ENCODE measurements at places on chromosomes 1 and 21.

- peak; percentile 68 for DNase-seq
Observed at GRCh38 chr1:152869808-152870419, 8.2 kb upstream of the SMCP start.

- peak; percentile 57 for DNase-seq
Observed at GRCh38 chr21:41663805-41664788, 102.8 kb downstream of the RIPK4 start.

DNA sequence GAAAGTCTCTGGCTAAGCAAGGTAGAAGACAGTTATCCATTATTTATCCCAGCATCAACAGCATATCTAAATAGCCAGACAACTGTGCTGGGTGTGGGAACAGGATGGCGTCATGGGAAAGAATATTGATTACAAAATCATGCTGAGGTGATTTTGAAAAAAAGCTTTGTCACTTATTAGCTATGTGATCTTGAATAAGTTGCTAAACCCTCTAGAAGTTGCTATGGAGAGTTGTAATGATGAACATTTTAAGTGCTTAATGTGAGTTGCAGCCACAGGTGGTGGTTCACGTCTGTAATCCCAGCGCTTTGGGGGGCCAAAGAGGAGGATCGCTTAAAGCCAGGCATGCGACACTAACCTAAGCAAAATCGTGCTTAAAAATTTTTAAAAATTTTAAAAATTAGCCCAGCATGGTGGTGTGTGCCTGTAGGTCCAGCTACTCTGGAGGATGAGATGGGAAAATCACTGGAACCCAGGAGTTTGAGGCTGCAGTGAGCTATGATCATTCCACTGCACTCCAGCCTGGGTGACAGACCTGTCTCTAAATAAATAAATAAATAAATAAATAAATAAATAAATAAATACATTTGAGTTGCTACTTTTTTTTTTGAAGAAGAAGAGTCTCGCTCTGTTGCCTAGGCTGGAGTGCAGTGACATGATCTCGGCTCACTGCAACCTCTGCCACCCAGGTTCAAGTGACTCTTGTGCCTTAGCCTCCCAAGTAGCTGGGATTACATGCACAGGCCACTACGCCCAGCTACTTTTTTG, 33.6 kb downstream of the WNT2B start:
- peak; percentile 25 for DNase-seq

GRCh38 chr1:200867018-200867811, 5.6 kb upstream of the GPR25 start:
- DNase-seq: peak; percentile 17

DNA sequence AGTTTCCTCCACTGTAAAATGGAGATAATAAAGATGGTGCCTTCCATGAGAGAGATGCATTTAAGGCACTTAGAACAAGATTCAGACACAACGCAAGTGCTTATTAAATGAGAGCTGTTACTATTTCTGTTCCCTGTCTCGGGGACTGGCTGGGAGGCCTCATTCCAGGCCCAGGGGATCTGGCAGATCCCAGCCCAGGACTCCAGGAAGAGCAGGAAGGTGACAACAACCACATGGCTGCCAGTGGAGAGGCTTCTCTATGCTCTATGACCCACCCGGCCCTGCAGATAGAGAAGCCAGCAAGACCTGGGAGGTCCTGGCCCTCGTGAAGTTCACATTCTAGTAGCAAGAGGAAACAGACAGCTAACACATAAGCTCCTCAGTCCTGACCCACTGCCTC, 175.5 kb downstream of the ACTL8 start:
- DNase-seq: no peak

- no peak for DNase-seq
Observed at GRCh38 chr1:14980621-14981218, 172.8 kb upstream of the TMEM51 start.

GRCh38 chr1:25003457-25004190, 73.5 kb upstream of the RUNX3 start:
- peak; percentile 2 for DNase-seq

DNA sequence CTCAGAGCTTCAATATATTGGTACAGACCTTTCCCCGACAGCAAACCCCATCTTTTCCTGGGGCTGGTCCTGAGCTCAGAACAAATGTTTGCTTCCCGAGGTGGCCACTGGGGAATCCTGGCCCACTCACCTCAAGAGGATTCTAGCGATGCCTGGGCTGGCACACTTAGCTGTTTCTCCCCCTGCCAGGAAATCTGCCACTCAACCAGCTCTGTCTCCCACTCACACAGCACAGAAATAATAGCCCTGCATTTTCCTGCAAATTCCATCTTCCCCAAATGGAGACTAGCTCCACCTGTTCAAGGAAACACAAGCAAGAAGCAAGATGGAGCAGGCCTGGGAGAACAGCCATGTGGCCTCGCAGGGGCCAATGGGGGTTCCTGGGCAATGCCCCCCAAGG, 21.1 kb downstream of the KCNN3 start:
- no peak for DNase-seq

GRCh38 chr1:93814795-93815340, 64.1 kb downstream of the DNTTIP2 start:
- no peak for DNase-seq

DNA sequence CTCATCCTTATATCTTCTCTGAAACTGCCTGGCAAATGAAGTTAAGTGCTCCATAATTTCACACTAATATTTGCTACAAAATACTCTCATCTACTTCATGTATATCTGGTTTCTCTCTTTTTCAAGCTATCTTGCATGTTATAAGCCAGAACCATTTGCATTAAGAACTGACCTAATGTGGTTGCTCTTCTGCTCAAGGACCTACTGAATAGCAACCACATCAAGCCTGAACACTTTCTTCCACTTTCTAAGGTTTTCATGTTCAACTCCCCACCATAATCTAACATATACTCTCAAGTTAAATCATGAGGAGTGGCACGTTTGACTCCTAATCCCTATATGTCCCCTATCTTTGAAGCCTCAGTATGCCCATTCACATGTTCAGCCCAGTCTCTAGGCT, 27.2 kb downstream of the RGS1 start:
- DNase-seq: no peak

- peak; percentile 39 for DNase-seq
Observed at GRCh38 chr1:211885747-211886522, 55.4 kb upstream of the LPGAT1 start.

- peak; percentile 42 for DNase-seq
Observed at GRCh38 chr1:231279081-231279480, 38.1 kb downstream of the GNPAT start.

DNA sequence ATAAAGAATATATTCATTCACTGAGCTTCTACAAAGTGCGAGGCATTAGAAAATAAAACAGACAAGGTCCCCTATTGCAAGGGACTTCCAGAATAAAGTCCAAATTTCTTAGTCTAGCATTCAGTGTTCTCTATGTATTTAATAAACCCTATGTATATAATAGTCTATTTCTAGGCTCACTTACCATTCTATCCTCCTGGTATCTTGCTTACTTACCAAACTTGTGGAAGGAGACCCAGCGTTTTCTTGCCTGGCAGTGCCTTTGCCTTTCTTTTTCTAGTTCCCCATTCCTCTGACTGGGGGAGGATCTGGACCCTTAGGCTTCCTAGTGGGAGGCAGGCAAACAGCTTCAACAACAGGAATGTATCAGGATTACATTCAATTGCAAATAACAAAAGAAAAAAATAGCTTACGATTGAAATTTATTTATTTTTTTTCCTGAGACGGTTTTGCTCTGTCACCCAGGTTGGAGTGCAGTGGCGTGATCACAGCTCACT, 690 bp upstream of the RNF19B start:
- no peak for DNase-seq

- peak; percentile 98 for DNase-seq
Observed at GRCh38 chr1:206905295-206906164, 8.3 kb downstream of the IL24 start.

GRCh38 chr1:41021526-41022308, at the start of gene SLFNL1:
Gene SLFNL1 (minus strand): TSS chr1:41021725. CDS start chr1:41020660, 1,065 bp downstream.
- DNase-seq: no peak

DNA sequence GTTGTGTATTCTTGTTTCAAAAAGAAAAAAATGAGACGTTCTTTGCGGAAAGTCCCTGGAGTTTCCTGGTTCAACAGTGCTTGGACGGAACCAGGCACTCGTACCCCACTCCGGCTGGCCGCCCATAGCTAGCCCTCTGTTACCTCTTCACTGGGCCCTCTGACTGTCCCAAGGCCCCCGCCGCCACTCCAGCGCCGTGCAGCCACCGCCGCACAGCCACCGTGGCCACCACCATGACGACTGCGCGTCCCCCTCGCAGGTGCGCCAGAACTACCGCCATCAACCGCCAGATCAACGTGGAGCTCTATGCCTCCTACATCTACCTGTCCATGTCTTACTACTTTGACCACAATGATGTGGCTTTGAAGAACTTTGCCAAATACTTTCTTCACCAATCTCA, 9.6 kb downstream of the SNIP1 start:
- no peak for DNase-seq

GRCh38 chr1:209062863-209063262, 520.7 kb upstream of the CAMK1G start:
- DNase-seq: no peak

- no peak for DNase-seq
Observed at GRCh38 chr21:36909423-36909822, 57.0 kb downstream of the HLCS start.

DNA sequence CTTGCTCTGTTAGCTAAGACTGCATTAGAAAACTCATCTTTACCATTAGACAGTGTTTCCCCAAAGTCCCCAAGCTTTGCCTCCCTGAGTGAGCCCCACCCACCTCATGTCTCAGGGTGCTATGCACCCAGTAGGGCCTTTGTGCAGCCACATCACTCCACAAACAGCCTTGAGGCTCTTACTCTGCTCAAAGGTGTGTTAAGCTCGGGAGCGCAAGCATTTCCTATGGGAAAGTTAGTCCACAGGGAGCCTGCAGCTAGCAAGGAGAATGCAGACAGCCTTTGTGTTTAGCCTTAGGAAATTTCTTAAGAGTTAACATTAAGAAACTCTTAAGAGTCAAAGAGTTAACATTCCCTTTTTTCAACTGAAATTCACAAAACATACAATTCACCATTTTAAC, 278.8 kb downstream of the AJAP1 start:
- DNase-seq: no peak

- peak; percentile 20 for DNase-seq
Observed at GRCh38 chr1:26949926-26950319, 10.3 kb downstream of the KDF1 start.

GRCh38 chr1:197908716-197909220, 6.3 kb downstream of the C1orf53 start:
- DNase-seq: peak; percentile 12

GRCh38 chr1:192539297-192540092, 36.1 kb upstream of the RGS1 start:
- peak; percentile 89 for DNase-seq

DNA sequence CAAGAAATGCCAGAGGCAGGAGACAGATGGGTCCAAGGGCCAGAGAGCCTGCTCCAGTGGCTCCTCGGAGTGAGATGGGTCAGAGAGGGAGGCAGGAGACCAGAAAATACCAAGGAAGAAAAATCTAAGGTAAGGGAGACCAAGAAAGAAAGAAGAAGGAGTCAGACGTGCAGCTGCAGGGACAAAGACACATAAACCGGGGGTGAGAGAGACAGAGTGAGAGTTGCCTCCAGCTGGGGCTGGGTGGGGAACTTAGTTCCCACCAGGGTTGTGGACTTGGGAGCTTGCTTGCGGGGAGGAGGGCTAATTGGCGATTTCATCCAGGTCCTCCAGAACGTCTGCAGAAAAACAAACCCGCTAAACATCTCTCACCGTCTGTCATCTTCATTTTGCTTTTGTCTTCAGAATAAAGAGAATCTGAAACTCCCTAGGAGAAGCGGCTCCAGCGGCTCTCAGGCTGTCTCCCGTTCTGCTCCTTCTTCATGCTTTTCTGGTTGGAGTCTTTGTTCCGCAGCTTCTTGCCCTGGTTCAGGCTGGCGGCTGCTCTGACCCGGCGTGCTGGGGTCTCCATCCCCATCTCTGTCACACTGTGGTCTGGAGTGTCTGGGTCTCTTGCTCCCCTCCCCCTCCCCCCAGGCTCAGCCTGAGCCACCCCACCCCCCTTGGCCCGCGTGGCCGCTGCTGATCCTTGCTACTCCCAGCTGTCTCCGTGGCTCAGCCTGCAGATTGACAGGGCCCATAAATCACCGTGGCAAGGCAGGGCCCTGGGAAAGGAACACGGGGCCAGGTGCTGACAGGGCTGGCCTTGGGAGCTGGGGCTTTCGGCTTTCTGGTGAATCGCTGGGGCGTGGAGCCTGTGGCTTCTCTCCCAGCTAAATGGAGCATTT, 66.6 kb downstream of the UBIAD1 start:
- DNase-seq: peak; percentile 59

- DNase-seq: no peak
Observed at GRCh38 chr1:206664740-206665139, 20.0 kb upstream of the MAPKAPK2 start.

GRCh38 chr1:93673163-93673829, 8.3 kb downstream of the BCAR3 start:
- DNase-seq: no peak

DNA sequence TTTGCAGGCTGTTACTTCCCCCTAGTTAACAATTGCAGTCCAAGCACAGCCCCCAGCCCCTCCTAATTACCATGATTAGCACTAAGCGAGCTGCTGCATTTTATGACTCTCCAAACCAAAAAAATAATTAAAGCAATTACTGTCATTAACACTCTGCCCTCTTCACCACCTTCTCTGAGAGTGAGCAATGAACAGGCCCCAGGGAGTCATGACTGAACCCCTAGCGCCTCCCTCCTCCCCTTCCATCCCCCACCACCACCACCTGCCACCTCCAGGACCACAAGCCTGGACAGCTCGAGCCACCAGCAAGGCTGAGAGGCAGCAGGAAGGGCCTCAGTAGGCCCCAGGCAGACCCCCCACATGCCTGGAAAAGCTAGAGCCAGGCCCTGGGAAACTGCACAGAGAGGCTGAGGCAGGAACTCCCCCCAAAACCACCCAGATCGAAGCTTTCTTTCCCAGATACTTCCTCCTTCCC, 35.5 kb upstream of the ZC3H12A start:
- no peak for DNase-seq

DNA sequence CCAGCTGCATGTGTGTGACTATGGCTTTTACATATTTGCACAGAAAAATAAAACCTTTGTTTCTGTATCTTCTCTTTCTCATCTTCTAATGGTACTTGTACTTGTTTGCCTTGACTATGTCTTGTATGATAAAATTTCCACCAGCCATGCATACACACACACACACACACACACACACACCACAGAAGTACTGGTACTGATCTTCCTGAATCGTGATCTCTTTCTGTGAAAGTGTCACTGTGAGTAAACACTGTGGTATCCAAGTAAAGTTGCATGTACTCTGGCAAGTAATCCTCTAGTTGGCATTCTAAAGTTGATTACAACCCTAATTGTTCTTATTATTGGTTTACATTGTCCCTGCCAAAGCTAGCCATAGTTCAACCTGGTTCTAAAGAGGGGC, 176.7 kb downstream of the CRB1 start:
- DNase-seq: no peak

DNA sequence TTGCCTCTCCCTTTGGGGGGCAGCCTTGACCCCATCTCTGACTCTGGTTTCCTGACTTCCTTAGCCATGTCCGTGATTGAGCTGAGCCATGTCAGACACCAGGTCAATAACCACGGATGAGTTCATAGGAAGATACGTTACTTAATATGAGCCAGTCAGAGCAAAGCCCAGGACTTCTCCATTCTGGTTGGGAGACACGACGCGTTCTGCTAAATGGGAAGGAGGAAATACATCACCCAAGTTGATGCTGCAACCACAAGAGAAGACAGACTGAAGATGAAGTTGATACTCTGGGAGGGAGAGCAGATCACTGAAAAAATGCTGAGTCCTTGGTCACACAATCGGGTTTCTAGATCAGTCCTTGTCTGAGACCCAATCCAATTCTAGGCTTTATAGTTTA, 90.9 kb downstream of the MATN1 start:
- DNase-seq: no peak

Data from kidney tubule cell (primary cell).